Small intestine (tissue), 16 donors: ENCODE measurements at places on chromosomes 7 and 10.
A peak's percentile ranks its signal among the peaks of the same experiment; 100 is the strongest.

DNA sequence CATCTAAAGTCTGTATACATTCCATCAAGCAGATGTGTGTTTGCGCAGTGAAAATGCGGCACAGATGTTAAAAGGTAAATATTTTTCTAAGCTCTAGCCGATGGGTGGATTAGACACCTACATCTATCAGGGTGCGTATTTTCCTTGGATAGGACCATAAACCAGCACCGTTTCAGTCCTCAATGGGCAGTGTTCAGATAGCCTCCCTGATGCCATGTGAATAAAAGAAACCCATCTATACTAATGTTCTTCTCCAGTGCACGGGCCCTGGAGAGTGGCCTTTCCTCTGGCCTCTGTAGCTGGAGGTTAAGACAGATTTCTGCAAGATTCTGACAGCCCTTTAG, 103.5 kb downstream of the PARP12 start:
- DNase-seq: no peak

- no peak for DNase-seq
Measured at GRCh38 chr10:35927990-35928488, 285.9 kb upstream of the FZD8 start.

GRCh38 chr7:26127411-26127810, 24.6 kb upstream of the NFE2L3 start:
- no peak for DNase-seq

- peak; percentile 93 for DNase-seq
Measured at GRCh38 chr7:149147072-149147751, at the start of gene ZNF398. ZNF398 (plus strand) TSS chr7:149147453; CDS start chr7:149147743, 290 bp downstream.

- peak; percentile 79 for DNase-seq
Measured at GRCh38 chr7:47179812-47180515, 401.9 kb downstream of the TNS3 start.

DNA sequence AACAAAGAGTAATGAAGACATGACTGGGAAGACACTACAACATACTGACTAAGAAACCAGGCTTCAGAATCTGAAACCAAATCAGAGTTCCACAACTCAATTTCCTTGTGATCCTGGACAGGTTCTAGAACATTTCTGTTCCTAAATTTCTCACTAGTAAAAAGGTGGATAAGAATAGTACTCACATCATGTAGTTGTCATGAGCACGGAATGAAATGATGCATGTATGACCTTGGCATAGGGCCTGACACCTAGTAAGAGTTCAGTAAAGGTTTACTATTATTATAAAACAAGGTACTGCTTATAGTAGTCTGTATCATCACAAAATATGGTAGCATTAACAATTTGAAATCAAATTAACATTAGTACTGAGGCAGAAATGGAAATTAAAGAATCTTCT, 19.9 kb downstream of the DOCK4 start:
- DNase-seq: no peak
